ENCODE measurements at places on chromosomes 1 and 21.

DNA sequence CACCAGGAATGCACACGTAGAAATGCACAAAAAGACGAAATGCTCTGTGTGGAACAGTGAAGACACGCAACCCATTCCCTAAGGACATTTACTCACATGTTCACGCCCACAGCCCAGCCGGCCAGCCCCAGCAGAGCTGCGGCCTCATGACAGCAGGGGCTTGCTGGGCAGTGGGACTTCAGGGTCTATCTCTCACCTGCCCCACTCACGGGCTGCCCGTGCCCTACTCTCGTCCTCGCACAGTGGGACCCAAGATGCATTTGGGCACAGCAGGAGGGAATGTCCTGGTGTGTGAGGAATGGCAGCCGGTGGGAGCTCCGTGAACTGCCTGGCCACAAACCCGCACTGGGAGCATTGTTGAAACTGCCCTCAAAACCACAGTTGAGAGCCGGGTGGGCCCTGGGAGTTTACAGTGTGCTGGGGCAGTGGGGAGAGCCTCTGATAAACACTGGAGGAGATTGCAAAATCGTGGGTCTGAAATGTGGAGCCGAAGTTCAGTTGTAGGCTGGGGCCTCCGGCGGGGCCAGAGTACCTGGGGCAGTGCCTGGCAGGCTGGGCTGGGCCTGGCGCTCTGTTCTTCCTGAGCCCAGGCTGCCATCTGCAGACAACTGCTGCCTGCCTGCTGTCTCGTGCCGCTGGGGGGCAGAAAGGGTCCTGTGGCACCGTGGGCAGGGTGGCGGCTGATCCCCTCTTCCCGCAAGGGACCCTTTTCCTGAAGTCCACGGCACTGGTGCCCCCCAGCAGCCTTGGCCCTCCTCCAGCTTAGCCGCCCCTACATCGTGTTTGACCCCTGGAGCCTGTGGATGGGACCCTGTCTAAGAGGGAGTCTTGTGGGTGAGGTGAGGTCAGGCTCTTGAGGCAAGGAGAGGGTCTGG is 20.7 kb upstream of the POFUT2 start:
- peak; percentile 51 for DNase-seq

DNA sequence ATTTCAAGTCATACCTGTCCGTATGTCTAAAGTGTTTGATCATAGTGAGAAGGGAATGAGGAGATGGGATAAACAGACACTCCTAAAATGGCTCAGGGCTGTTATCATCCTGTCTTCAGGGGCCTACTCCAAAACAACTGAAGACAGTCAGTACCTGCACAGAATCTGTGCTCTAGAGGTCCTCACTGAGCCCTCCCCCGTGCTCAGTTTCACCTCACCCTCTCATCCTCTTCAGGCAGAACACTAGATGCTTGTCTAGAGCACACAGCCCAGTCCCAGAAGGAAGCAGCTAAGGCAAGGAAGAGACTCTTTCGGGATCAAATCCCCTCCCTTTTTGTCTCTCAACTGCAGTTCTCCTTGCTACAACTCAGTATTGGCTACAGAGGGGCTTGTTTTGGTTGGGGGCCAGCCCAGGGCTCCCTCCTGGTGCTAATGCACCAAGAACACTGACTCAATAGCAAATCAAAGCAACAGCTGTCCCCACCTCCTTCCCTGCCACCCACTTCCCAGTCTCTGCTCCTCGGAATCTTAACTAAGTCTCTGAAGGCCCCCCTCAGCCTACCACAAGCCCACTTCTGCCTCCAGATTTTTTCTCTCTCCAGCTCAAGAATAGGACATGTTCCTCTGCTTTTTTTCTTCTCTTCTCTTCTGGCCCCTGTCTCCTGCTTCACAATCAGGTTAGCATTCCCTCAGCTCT is 10.1 kb downstream of the CADM3 start:
- DNase-seq = no peak

GRCh38 chr1:42838482-42839190 is 7.8 kb upstream of the ZNF691 start:
- no peak for DNase-seq

DNA sequence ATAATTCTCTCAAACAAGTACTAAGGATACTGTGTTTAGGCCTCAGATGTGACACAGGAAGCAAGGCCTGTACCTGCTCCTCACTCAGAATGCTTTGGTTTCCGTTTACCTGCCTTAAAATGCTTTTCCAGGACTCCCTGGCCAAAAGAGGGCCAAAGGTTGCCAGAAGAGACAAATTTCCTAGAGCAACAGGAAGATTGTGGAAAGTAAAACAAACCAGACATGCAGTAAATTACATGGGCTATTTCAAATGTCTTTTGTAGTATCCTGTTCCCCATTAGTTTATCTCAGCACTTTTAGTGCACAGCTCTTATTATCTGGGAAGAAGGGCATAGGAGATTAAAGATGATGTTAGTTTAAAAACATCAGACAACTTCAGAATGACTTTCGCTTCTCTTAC is 280.0 kb downstream of the NFIA start:
- DNase-seq = no peak

GRCh38 chr1:75131565-75132241 is 2.5 kb upstream of the LHX8 start:
- no peak for DNase-seq

GRCh38 chr1:89125913-89126580 is at the start of gene GBP2:
TSS of gene GBP2 (minus strand) at chr1:89126114. CDS start at chr1:89121966, 4,148 bp downstream.
- DNase-seq = peak; percentile 68

DNA sequence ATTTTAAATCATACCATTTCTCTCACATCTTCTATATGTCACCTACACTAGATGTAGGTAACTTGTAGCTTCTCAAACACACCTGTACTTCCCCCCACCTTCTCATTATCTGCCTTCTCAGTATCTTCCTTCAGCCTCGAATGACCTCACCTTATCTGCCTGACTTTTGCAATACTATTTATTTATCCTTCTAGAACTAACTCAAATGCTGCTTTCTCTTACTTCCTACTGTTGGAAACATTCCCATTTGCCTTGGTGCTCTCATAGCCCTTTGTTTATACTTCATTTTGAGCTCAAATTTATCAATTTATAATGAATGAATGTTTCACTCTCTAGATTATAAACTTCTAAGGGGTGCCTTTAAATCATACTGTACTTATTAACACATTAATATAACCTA is 50.4 kb upstream of the KIAA1614 start:
- no peak for DNase-seq

- DNase-seq = no peak
These were observed 32.1 kb upstream of the HIVEP3 start for GRCh38 chr1:41950820-41951219.

GRCh38 chr1:118993700-118994026 is 5.5 kb upstream of the TBX15 start:
- DNase-seq = no peak

- DNase-seq = no peak
These were observed 1.7 kb upstream of the CHRNB2 start for GRCh38 chr1:154565876-154566275.

DNA sequence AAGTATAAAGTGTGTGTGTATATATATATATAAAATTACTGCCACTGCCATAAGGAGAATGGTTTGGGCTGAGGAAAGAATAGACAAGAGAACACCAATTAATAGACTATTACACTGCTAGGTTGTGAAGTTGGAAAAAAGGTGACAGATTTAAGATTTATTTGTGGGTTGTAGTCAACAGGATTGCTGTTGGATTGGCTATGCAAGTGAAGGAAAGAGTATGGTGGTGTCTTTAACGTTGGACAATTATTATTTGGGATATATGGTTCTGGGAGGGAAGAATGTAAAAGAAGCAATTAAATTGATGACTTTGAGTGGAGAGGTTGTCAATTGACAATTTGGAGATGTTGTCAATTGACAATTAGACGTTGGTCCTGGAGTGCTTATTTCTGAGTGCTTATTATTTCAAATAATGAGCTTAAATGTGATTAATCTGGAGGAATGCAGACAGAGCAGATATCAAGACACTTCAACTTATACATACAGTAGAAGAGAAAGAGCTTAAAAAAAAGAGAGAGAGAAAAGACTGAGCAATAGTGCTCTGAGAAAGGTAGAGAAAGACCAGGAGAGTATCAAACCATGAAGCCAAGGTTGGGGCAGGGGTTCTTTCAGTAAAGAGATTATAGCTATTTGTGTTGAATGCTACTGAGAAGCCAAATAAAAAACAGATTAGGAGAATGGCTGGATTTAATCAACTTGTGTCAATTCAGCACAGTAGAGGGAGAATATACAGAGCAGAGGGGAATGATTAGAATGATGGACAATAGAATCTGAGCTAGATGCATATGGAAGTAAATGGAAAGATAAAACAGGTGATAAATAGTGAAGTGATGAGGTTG is 9.7 kb downstream of the PTGS2 start:
- no peak for DNase-seq

GRCh38 chr21:38989379-38989744 is 183.6 kb downstream of the ETS2 start:
- DNase-seq = no peak

DNA sequence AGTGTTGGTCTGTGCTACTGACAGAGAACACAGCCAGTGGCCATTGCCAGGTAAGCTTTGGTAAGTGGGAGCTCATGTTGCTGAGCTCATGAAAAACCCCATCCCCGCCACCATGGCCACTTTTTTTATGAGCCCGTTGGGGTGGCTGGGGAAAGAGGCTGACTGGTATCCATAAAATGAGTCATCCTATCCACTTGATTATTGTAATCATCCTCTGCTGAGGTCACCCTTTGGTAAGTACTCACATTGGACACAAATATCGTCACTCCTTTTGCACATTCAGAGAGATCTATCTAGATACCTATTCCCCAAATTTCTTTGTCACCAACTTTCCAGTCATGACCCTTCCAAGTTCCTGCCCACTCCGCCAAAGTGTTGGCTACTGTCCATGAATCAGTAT is 22.0 kb downstream of the SLAMF7 start:
- no peak for DNase-seq

DNA sequence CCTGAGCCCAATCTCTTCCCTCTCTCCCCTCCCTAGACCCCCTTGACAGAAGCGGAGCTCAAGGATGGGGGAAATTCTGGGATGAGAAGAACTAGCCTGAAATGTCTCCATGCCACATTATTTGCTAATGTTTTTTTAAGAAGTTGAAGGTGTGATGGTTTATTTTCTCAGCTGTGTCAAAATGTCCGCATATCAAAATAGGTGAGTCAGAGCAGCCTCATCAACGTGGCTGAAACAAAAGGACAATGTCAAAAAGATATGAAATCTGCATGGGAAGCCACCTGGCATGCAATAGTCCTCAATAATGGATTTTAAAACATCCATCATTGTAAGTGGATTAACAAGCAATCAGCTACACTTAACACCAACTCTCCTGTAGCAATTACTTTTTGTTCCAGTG is 101.4 kb downstream of the BEND5 start:
- no peak for DNase-seq

DNA sequence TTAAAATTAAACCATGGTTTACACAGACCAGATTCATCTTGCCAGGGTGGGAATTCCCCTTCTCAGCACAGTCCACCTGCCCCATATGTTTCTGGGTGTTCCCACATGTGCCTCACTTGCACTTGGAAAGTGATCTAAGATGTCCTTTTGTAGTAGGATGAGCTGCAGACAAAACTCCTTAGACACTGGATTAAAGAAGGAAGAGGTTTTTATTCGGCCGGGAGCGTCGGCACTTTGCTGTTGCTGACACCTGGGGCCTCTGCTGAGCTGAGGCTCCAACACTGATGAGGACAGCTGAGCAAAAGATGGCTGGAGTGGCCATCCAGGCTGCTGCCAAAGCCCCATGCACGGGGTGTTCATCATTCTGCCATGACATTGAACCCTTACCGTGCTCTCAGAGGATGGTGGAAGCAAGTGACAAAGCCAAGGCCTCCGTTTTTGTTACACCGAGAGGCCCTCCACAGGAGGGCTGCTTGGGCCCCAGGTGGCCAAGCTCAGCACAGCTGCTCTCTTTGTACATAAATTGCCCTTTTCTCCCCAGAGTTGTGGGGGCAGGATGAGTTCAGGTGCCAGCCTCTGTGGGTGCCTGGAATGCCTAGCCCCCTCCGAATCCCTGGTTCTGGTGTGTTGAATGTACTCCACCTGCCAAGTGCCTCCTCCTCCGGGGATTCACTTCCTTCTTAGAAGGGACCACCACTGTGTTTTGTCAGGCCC is 7.3 kb upstream of the ACOT11 start:
- no peak for DNase-seq

Data from AG10803 (cell line).